Right atrium auricular region (tissue), 2 donors: ENCODE measurements at places on chromosomes 16 and 17. TPM values are rescaled to one million over a fixed set of nuclear protein-coding genes. Genes with fewer than 3 reads are reported as not detected.
A peak's percentile ranks its signal among the peaks of the same experiment; 100 is the strongest.

GRCh38 chr16:50314665-50315064, 48.3 kb downstream of the ADCY7 start:
- peak overlapping the region; percentile 72 for H3K27ac ChIP-seq
- DNase-seq = no peak
- H3K4me3 ChIP-seq = no peak overlapping the region
- H3K27me3 ChIP-seq = no peaks in the 10 kb centered on the region
- peaks cover 9% of the 10 kb centered on the region for H3K4me1 ChIP-seq

PIRT gene
- not detected for total RNA-seq

DNA sequence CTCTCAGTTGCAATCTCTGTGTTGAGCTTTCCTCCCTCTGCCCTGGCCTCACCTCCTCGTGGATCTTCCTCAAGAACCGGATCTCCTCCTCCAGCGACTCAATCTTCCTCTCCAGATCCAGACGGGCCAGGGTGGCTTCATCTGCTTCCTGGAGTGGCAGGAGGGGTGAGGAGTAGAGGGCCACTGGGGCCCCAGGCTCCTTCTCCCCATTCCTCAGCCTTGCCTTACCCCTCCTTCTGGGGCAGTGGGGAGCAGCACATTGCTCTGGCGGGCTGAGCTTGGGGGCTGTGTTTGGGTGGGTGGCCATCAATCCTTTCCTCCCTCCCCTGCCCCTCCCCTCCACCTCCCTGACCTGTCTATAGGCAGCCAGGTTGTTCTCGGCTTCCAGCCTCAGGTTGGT, 1.6 kb downstream of the GFAP start:
- H3K27ac ChIP-seq = no peak overlapping the region
- H3K4me3 ChIP-seq = no peak overlapping the region
- DNase-seq = no peak
- H3K36me3 ChIP-seq = no peaks in the 10 kb centered on the region
- H3K4me1 ChIP-seq = no peaks in the 10 kb centered on the region
- H3K27me3 ChIP-seq = no peaks in the 10 kb centered on the region

CHP2 gene
- total RNA-seq = not detected

- H3K27me3 ChIP-seq = no peaks in the 10 kb centered on the region
- no peak overlapping the region for H3K27ac ChIP-seq
- DNase-seq = no peak
- H3K36me3 ChIP-seq = no peaks in the 10 kb centered on the region
Observed at GRCh38 chr17:75109046-75109406, 743 bp upstream of the ARMC7 start.

GRCh38 chr16:10923146-10923649, 19.1 kb downstream of the DEXI start:
- peak overlapping the region; percentile 87 for H3K27ac ChIP-seq
- H3K36me3 ChIP-seq = peaks cover 36% of the 10 kb centered on the region
- DNase-seq = no peak
- H3K4me3 ChIP-seq = no peak overlapping the region
- no peaks in the 10 kb centered on the region for H3K4me1 ChIP-seq

DNA sequence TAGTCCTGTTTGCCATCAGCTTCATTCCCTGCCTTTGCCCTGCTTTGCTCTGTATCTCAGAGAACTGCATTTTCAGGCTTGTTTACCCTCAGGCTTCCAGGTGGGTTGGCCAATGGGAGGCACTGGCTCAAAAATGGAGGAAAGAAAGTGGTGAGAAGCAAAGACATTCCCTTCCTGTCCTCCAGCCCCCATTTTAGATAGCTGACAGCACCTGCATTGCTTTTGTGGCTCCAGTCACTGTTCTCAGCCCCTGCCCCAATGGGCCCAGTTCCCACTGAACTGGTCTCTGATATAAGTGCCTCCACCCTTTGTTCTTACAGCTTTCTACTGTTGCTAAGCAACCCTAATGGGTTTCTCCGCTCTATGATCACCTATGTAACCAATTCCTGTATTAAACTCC, 19.4 kb upstream of the SDK2 start:
- H3K27me3 ChIP-seq = no peaks in the 10 kb centered on the region
- no peak overlapping the region for H3K4me3 ChIP-seq
- H3K36me3 ChIP-seq = no peaks in the 10 kb centered on the region
- no peaks in the 10 kb centered on the region for H3K4me1 ChIP-seq
- no peak overlapping the region for H3K27ac ChIP-seq

ABCA9 gene
- 11.8 TPM for total RNA-seq

- no peaks in the 10 kb centered on the region for H3K4me1 ChIP-seq
- H3K27ac ChIP-seq = peak overlapping the region; percentile 82
- H3K36me3 ChIP-seq = no peaks in the 10 kb centered on the region
- H3K4me3 ChIP-seq = no peak overlapping the region
Observed at GRCh38 chr17:31581491-31581890, 190.0 kb downstream of the RAB11FIP4 start.

- H3K4me3 ChIP-seq = no peak overlapping the region
- no peaks in the 10 kb centered on the region for H3K27me3 ChIP-seq
- no peaks in the 10 kb centered on the region for H3K36me3 ChIP-seq
- H3K4me1 ChIP-seq = no peaks in the 10 kb centered on the region
Observed at GRCh38 chr17:56478836-56479447, 114.6 kb upstream of the NOG start.

DNA sequence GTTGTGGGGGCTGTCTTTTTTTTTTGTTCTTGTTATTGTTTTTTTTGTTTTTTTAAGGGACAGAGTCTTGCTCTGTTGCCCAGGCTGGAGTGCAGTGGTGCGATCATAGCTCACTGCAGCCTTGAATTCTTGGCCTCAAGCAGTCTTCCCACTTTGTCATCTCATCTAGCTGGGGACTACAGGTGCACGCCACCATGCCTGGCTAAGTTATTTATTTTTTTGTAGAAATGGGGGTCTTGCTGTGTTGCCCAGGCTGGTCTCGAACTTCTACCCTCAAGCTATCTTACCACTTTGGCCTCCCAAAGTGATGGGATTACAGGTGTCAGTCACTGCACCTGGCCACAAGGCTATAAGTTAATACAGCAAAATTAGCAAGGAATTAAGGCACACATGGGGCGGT, 101.7 kb downstream of the ABCC1 start:
- no peaks in the 10 kb centered on the region for H3K4me1 ChIP-seq
- H3K36me3 ChIP-seq = peaks cover 37% of the 10 kb centered on the region
- H3K27ac ChIP-seq = no peak overlapping the region
- no peak for DNase-seq

DNA sequence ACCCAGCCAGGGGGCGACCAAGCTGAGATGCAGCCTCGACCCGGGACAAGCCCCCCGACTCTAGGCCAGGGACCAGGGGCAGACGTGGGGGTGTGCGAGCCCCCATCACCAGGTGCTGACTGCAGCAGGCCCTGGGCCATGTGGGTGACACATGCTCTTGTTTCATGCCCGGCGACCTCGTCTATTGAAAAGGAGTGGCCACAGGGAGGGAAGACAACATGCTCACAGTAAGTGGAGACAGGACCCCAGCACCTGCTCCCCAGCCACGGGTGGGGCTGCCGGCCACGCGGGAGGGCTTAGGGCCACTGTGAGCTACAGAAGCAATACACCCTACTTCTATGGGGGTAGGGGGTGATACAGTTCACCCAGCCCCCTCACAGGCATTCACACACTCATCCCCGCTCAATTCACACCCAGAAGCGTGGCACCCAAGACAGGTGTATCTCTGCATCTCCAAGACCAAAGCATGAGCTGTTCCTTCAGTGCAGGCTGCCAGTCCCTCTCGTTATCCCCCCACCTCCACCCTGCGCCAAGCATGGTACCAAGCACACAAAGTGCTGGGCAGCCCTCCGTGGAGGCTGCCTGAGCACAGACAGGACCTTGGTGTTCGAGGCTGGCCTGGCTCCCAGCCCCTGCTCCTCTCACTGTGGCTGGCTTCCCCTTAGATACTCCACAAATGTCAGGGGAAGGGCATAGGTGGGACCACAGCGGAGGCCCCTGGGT, 13.6 kb downstream of the VASN start:
- peaks cover 54% of the 10 kb centered on the region for H3K4me1 ChIP-seq
- no peaks in the 10 kb centered on the region for H3K27me3 ChIP-seq
- H3K27ac ChIP-seq = no peak overlapping the region
- DNase-seq = no peak
- peaks cover 25% of the 10 kb centered on the region for H3K36me3 ChIP-seq

GRCh38 chr16:8458481-8459046, 131.7 kb downstream of the TMEM114 start:
- no peak overlapping the region for H3K4me3 ChIP-seq
- no peaks in the 10 kb centered on the region for H3K4me1 ChIP-seq
- no peak for DNase-seq
- H3K36me3 ChIP-seq = no peaks in the 10 kb centered on the region

DNA sequence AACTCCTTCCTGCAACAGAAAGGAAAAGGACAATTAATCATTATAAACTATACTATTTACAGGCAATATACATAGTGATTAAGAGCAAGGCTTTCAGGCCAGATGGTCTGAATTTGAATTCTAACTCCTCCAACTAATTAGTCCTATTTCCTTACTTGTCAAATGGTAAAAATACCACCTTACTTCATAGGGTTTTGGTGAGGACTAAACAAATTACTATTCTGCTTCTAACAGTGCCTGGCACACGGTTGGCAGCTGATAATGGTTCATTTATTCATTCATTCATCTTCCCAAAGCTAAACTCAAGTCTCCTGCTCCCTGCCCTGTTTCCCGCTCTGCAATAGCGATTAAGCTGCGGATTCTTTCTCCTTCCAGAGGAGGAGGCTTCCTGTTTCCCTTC, 39.8 kb downstream of the DCUN1D3 start:
- peak overlapping the region; percentile 11 for H3K27ac ChIP-seq
- no peak overlapping the region for H3K4me3 ChIP-seq
- no peaks in the 10 kb centered on the region for H3K27me3 ChIP-seq
- H3K36me3 ChIP-seq = peaks cover 38% of the 10 kb centered on the region
- no peak for DNase-seq

GRCh38 chr17:17515934-17516930, 20.0 kb upstream of the RASD1 start:
- no peak overlapping the region for H3K27ac ChIP-seq
- H3K27me3 ChIP-seq = no peaks in the 10 kb centered on the region
- no peak overlapping the region for H3K4me3 ChIP-seq
- H3K36me3 ChIP-seq = no peaks in the 10 kb centered on the region
- no peaks in the 10 kb centered on the region for H3K4me1 ChIP-seq

CSH1 gene
- not detected for total RNA-seq

GRCh38 chr16:49739381-49739780, 116.5 kb downstream of the ZNF423 start:
- no peaks in the 10 kb centered on the region for H3K4me1 ChIP-seq
- H3K36me3 ChIP-seq = no peaks in the 10 kb centered on the region
- no peak for DNase-seq
- no peaks in the 10 kb centered on the region for H3K27me3 ChIP-seq
- H3K4me3 ChIP-seq = no peak overlapping the region
- H3K27ac ChIP-seq = no peak overlapping the region

TBC1D3D gene
- total RNA-seq = not detected

GRCh38 chr16:47888142-47888541, 267.7 kb downstream of the ABCC12 start:
- H3K27me3 ChIP-seq = no peaks in the 10 kb centered on the region
- H3K36me3 ChIP-seq = no peaks in the 10 kb centered on the region
- no peak overlapping the region for H3K27ac ChIP-seq
- no peak overlapping the region for H3K4me3 ChIP-seq
- no peak for DNase-seq
- no peaks in the 10 kb centered on the region for H3K4me1 ChIP-seq

GRCh38 chr17:62950067-62950466, 16.0 kb upstream of the TANC2 start:
- no peaks in the 10 kb centered on the region for H3K36me3 ChIP-seq
- no peak overlapping the region for H3K27ac ChIP-seq
- no peaks in the 10 kb centered on the region for H3K27me3 ChIP-seq
- no peak overlapping the region for H3K4me3 ChIP-seq
- DNase-seq = no peak

DNAH17 gene
- 0.04 TPM for total RNA-seq

DNA sequence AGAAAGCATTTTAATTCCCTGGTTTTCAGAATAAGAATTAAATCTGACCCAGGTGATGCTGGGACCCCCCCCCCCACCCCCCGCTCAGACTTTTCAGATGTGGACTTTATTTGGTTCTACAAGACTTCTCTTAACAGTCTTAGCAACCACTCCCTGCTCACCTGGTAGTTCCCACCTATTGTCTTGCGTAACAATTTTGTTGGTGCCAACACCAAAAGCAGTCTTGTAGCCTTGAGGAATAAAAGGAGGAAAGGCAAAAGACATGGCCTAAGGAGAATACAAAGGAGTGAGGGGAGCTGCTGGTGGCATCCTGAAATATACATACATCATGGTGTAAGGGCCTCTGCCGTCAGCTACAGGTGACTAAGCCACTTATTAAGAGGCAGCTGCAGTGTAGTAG, 5.0 kb downstream of the TTLL6 start:
- no peak for DNase-seq
- no peak overlapping the region for H3K4me3 ChIP-seq
- peaks cover 8% of the 10 kb centered on the region for H3K4me1 ChIP-seq
- no peak overlapping the region for H3K27ac ChIP-seq
- H3K36me3 ChIP-seq = no peaks in the 10 kb centered on the region

- H3K4me1 ChIP-seq = no peaks in the 10 kb centered on the region
- no peaks in the 10 kb centered on the region for H3K36me3 ChIP-seq
- H3K27me3 ChIP-seq = no peaks in the 10 kb centered on the region
- DNase-seq = no peak
- H3K4me3 ChIP-seq = no peak overlapping the region
Observed at GRCh38 chr17:56548661-56549060, 44.8 kb upstream of the NOG start.

DNA sequence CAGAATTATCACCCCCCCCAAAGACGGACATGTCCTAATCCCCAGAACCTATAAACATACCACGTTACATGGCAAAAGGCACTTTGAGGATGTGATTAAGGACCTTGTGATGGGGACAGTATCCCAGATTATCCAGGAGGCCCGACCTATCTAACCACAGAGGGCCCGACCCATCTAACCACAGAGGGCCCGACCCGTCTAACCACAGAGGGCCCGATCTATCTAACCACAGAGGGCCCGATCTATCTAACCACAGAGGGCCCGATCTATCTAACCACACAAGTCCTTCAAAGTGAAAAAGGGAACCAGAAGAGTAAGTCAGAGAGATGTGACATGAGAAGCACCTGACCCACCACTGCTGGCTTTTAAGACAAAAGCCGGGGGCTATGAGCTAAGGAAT, 56.8 kb downstream of the ANKFY1 start:
- H3K4me3 ChIP-seq = no peak overlapping the region
- H3K27me3 ChIP-seq = no peaks in the 10 kb centered on the region
- no peaks in the 10 kb centered on the region for H3K4me1 ChIP-seq
- H3K27ac ChIP-seq = no peak overlapping the region
- no peak for DNase-seq

DNA sequence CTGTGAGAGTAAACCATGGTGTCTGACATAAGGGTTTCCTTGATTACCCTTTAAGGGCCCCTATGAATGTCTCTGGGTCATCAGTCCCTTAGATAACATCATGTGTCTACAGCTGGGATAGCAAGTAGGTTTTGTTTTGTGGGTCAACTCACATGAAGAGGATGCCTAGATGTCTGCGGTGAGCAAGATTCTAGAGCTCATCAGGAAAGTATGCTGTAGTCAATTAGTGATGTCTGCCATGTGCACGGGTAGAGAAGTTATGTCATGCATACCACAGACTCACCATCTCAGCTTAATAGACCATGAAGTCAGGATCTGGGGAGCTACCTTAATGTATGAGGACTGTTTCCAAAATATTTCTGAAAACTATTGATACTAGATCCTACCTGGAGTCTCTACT, 57.5 kb downstream of the CDH13 start:
- no peak overlapping the region for H3K4me3 ChIP-seq
- H3K27ac ChIP-seq = no peak overlapping the region
- no peaks in the 10 kb centered on the region for H3K36me3 ChIP-seq
- no peaks in the 10 kb centered on the region for H3K4me1 ChIP-seq
- DNase-seq = no peak
